ENCODE measurements at places on chromosomes 12 and 14.

- no peak for DNase-seq
Measured at GRCh38 chr12:57751432-57751787, 700 bp downstream of the CDK4 start.

DNA sequence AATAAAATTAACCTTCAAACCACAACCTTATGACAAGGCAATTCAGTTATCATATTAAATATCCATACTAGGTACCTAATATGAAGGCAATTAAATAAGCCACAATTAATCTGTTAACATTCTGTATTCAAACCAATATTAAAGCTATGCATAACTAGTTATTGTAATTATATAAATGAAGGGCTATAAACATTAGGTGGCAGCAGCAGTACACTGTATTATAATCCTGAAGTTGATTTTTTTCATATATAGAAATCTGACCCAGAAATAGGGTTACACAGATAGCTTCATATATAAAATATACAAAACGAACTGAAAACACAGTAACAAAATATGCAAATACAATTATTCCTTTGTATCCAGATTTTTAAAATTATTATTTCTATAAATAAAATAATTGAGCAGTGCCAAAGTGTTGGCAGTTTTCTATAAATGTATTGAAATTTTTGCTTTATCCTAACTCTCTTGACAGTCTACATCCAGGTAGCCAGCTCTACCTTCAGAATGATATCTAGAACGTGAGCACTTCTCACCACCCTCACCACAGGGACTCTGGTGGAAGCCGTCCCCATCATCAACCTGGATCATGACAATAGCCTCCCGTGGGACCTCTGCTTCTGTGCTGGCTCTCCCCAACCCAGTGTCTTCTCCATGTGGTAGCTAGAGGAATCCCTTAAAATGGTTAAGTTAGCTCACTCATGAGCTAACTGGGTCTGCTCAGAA is 136.2 kb downstream of the MED13L start:
- DNase-seq = no peak

- DNase-seq = no peak
Measured at GRCh38 chr12:119385659-119386058, 51.1 kb downstream of the CCDC60 start.

DNA sequence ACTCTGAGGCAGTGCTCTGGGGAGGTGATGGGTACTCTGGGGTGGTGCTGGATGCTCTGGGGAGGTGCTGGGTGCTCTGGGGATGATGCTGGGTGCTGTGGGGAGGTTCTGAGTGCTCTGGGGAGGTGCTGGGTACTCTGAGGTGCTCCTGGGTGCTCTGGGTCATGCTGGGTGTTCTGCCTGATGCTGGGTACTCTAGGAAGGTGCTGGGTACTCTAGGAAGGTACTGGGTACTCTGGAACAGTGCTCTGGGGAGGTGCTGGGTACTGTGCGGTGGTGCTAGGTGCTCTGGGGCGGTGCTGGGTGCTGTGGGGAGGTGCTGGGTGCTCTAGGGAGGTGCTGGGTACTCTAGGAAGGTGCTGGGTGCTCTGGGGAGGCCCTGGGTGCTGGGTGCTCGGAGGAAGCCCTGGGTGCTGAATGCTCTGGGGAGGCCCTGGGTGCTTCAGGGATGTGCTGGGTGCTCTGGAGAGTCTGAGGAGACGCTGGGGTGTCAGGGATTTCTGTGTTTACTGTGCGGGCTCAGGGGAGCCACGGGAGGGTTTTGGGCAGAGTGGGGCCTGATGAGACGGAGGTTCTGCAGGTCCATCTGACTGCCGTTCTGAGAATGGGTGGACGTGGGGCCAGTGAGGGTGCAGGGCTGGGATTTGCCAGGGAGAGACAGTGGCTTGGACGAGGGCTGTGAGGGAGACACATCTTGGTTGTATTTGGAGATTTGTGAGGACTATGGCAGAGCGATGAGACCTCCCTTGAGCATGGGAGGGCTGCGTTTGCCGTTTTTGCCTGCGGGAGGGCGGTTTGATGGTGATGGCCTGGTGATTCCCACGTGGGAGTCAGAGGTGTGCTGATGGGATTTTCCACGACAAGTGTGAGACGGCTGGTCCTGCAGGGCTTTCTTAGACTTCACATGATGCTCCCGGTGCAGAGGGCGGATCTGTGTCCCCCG is 30.0 kb downstream of the MMP17 start:
- DNase-seq = no peak

GRCh38 chr12:121570467-121571283 is 10.1 kb downstream of the KDM2B start:
- no peak for DNase-seq

- DNase-seq = no peak
Measured at GRCh38 chr14:61632401-61632800, 62.9 kb upstream of the HIF1A start.

- no peak for DNase-seq
Measured at GRCh38 chr12:10528174-10528953, 22.7 kb downstream of the EIF2S3B start.

GRCh38 chr14:73761618-73762355 is 47.6 kb upstream of the PNMA1 start:
- no peak for DNase-seq

- no peak for DNase-seq
Measured at GRCh38 chr12:133038118-133038709, 905 bp downstream of the ZNF84 start.

GRCh38 chr12:40802656-40803055 is 110.4 kb downstream of the CNTN1 start:
- no peak for DNase-seq

DNA sequence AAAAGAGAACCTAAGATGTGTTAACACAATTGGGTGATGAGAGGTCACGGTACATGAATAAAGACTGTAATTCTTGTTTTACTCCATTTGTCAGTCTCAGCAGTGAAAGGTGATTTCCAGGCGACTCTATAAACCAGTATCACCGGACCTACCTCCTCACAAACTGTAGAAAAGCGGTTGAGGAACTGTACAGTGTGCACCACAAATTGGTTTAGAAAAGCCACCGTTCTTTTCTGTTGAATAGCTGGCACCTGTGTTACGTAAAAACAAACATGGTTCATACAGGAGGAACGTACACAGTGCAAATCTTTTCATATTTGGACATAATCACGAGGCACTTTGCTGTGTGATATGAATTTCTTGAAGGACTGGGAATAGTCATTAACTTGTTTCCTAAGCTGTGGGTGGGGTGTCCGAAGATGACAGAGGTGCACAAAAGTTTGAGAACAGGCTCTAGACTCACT is 663 bp downstream of the WASHC3 start:
- no peak for DNase-seq

- no peak for DNase-seq
Measured at GRCh38 chr12:3326850-3327780, 163.9 kb upstream of the PRMT8 start.

GRCh38 chr12:27772328-27773049 is 7.5 kb upstream of the KLHL42 start:
- DNase-seq = no peak

DNA sequence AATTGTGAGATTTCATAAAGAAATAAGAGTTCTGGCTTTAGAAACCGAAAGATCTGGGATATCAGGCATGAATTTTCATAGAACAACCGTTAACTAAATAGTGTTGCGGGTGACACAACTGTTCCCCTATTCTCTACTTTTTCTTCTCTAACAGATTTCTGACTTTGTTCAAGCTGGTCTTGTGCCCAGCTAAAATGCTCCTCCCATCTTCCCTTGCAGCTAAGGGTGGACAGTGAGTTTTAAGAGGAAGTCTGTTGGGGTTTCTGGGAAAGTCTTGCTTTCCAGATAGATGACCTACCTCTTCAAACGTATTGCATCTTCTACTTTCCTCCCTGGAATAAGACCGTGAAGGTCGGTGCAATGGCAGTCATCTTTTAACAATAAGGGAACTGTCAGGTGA is 18.7 kb downstream of the CCDC63 start:
- DNase-seq = no peak

- DNase-seq = no peak
Measured at GRCh38 chr14:77036484-77037214, 8.1 kb upstream of the IRF2BPL start.

GRCh38 chr12:7642876-7643309 is 22.8 kb downstream of the APOBEC1 start:
- no peak for DNase-seq
